ENCODE measurements at places on chromosomes 3 and 15. TPM values are rescaled to one million over a fixed set of nuclear protein-coding genes. Genes with fewer than 3 reads are reported as not detected.

DNA sequence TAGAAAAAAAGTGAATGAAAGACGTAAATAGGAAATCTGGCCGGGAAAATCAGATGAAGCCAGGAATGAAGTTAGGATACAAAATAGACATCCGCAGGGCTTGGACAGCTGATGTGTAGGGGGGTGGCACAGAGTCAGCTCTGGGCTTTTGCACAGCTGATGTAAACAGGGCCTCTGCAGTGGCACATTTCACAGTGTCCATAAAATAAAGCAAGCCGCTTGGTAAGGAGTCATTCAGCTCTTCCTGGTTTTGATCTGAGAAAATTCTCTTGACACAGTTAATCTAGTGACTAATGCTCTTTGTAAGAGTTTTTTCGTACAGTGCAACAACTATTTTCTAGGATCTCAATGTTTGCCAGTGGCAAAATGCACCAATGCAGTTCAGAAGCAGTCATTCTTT, 153.3 kb downstream of the USP13 start:
- no peaks in the 10 kb centered on the region for H3K36me3 ChIP-seq
- H3K4me3 ChIP-seq: no peak overlapping the region
- no peak for DNase-seq
- H3K27ac ChIP-seq: no peak overlapping the region
- no peaks in the 10 kb centered on the region for H3K27me3 ChIP-seq

- peak overlapping the region; percentile 96 for H3K27ac ChIP-seq
- peak; percentile 45 for DNase-seq
- H3K27me3 ChIP-seq: no peaks in the 10 kb centered on the region
- H3K4me1 ChIP-seq: peaks cover 26% of the 10 kb centered on the region
- H3K4me3 ChIP-seq: peak overlapping the region; percentile 100
- peaks cover 6% of the 10 kb centered on the region for H3K36me3 ChIP-seq
These were observed 1.4 kb downstream of the ANKRD28 start for GRCh38 chr3:15796331-15796730.

GRCh38 chr15:53625260-53625659, 134.2 kb downstream of the WDR72 start:
- H3K4me3 ChIP-seq: no peak overlapping the region
- no peak for DNase-seq

- no peaks in the 10 kb centered on the region for H3K4me1 ChIP-seq
- H3K4me3 ChIP-seq: no peak overlapping the region
- H3K27ac ChIP-seq: no peak overlapping the region
- no peaks in the 10 kb centered on the region for H3K36me3 ChIP-seq
- no peaks in the 10 kb centered on the region for H3K27me3 ChIP-seq
These were observed 170.6 kb downstream of the MINAR1 start for GRCh38 chr15:79602731-79603130.

GRCh38 chr3:104150724-104151123, 1216.0 kb upstream of the ALCAM start:
- no peaks in the 10 kb centered on the region for H3K4me1 ChIP-seq
- no peaks in the 10 kb centered on the region for H3K36me3 ChIP-seq
- H3K27ac ChIP-seq: no peak overlapping the region
- H3K27me3 ChIP-seq: no peaks in the 10 kb centered on the region
- DNase-seq: no peak

GRCh38 chr3:100503448-100503847, 11.0 kb downstream of the TMEM45A start:
- DNase-seq: no peak
- H3K4me3 ChIP-seq: no peak overlapping the region
- no peak overlapping the region for H3K27ac ChIP-seq
- H3K4me1 ChIP-seq: no peaks in the 10 kb centered on the region
- no peaks in the 10 kb centered on the region for H3K27me3 ChIP-seq

DNA sequence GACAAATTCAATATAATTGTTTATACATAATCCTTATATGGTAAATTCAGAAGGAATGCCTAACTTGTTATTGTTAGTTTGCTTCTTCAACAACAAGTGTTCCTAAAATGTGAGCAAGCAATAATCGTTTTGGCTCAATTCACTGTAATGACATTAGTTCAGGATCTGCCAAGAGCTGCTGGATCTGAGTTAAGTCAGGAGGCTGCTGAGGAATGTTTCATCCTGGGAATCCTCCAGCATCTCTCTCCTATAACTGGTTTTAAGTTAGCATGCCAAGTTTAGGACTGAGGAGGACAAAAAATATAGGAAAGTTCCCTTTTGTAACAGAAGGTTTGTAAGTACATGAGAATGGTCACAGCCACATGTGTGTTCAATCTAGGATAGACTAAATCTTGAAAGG, 4.9 kb upstream of the GTF2A2 start:
- no peak overlapping the region for H3K4me3 ChIP-seq
- no peaks in the 10 kb centered on the region for H3K27me3 ChIP-seq
- H3K36me3 ChIP-seq: peaks cover 26% of the 10 kb centered on the region
- no peak for DNase-seq
- no peak overlapping the region for H3K27ac ChIP-seq
- H3K4me1 ChIP-seq: no peaks in the 10 kb centered on the region

DNA sequence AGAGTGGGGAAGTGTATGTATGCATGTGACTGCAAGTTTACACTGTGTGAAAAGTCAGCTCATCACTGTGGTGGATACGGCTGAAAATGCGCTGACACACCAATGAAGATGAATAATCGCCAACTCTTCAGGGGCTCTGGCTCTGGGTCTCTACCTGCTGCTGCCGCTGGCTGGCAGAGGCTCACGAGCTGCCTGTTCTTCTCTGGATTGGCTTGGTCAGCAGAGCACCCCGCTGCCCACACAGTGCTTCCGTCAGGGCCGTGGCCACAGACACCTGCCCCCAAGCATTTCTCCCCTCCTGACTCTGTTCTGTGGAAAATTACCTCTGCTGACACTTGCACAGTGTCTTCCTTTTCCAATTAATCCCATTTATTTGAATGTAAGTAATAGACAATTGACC, 215.5 kb downstream of the GAP43 start:
- no peaks in the 10 kb centered on the region for H3K36me3 ChIP-seq
- H3K27ac ChIP-seq: no peak overlapping the region
- no peak for DNase-seq
- no peaks in the 10 kb centered on the region for H3K4me1 ChIP-seq
- no peak overlapping the region for H3K4me3 ChIP-seq

GRCh38 chr3:35971686-35972085, 332.4 kb downstream of the ARPP21 start:
- no peak for DNase-seq
- no peak overlapping the region for H3K27ac ChIP-seq
- H3K36me3 ChIP-seq: no peaks in the 10 kb centered on the region
- no peak overlapping the region for H3K4me3 ChIP-seq

DNA sequence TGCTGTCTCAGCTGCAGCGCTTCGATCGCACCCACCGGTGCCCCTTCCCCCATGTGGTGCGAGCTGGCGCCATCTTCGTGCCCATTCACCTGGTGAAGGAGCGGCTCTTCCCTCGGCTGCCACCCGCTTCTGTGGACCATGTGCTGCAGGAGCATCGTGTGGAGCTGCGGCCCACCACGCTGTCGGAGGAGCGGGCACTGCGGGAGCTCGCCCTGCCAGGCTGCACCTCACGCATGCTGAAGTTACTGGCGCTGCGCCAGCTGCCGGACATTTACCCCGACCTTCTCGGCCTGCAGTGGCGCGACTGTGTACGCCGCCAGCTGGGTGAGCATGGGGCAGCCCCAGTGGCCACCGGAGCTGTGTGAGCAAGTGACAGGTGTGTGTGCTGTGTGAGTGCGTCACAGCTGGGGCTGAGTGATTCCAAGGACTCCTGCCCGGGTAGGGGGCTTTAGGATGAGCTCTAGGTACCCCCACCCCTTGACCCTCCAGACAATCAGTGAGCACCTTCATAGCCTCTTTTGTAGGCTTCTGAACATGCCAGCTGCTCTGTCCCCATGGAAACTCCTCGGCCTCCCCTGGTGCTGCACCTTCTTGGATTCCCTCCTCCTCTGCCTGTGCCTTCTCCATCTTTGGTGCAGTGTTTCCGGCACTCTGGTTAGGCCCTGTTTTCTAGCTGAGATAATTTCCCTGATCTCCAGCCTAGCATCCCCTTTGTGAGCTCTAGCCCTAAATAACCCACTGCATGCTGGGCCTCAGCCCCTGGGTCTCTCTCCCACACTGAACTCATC, 7.0 kb downstream of the C15orf39 start:
- no peak for DNase-seq
- no peaks in the 10 kb centered on the region for H3K27me3 ChIP-seq
- no peak overlapping the region for H3K4me3 ChIP-seq
- peaks cover 23% of the 10 kb centered on the region for H3K36me3 ChIP-seq
- H3K4me1 ChIP-seq: peaks cover 11% of the 10 kb centered on the region

DNA sequence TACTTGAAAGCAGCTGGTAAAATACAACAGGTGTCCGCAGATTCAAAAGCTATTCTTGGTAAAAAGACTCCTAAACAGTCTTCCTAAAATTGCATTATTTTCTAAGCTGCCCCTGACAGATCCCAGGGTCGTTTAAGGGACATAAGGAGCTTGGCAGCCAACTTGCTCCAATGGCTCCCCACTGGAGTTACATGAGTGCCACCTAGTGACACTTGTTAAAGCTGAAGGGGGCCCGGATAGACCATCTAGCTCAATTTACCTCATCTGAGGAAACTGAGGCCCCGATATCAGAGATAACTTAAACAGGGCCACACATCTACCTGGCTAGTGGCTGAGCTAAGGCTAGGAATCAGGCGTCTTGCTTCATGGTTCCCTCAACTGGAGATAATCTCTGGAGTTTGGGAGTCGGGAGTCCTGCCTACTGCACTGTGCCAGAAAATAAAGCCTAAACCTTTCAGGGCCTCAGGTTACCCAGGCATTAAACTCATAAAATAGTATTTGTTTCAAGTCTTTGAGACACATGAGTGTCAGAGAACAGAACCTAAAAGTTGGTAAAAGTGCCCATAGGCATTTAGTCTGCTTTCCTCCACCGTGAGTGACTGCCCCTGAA, 6.5 kb upstream of the TBC1D23 start:
- H3K4me1 ChIP-seq: no peaks in the 10 kb centered on the region
- no peaks in the 10 kb centered on the region for H3K36me3 ChIP-seq
- DNase-seq: peak; percentile 75
- H3K27me3 ChIP-seq: no peaks in the 10 kb centered on the region
- H3K4me3 ChIP-seq: no peak overlapping the region
- H3K27ac ChIP-seq: no peak overlapping the region

DNA sequence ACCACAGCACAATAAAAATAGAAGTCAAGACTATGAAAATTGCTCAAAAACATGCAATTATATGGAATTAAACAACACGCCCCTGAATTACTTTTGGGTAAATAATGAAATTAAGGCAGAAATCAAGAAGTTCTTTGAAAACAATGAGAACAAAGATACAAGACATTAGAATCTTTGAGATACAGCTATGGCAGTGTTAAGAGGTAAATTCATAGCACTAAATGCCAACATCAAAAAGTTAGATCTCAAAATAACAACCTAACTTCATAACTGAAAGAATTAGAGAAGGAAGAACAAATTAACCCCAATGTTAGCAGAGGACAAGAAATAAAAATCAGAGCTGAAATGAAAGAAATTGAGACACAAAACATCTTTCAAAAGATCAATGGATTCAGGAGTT, 86.6 kb upstream of the UBP1 start:
- no peak overlapping the region for H3K27ac ChIP-seq
- H3K27me3 ChIP-seq: no peaks in the 10 kb centered on the region
- no peaks in the 10 kb centered on the region for H3K36me3 ChIP-seq
- no peaks in the 10 kb centered on the region for H3K4me1 ChIP-seq
- no peak overlapping the region for H3K4me3 ChIP-seq

DNA sequence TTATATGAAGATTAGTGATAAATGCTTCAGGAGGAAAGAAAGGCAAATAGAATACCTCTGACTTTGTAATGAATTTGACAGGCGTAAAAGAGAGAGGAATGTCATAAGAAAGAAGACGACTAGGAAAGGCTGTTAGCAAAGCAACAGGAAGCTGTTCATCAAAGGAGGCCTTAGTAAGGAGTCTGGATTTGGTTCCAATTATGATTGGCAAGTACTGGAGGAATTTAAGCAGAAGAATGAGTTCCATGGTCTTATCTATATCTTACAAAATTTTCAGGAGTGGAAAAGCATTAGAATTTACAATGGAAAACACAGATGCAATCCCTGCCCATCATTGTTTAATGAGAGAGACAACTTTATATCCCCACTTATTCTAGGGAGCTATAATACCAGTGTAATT, 13.8 kb downstream of the PLSCR1 start:
- no peak overlapping the region for H3K4me3 ChIP-seq
- DNase-seq: no peak
- no peak overlapping the region for H3K27ac ChIP-seq
- no peaks in the 10 kb centered on the region for H3K27me3 ChIP-seq

- H3K4me3 ChIP-seq: no peak overlapping the region
- no peaks in the 10 kb centered on the region for H3K4me1 ChIP-seq
- no peak overlapping the region for H3K27ac ChIP-seq
- H3K27me3 ChIP-seq: peaks cover 3% of the 10 kb centered on the region
These were observed 4.1 kb upstream of the GCSAM start for GRCh38 chr3:112136959-112137693.

DNA sequence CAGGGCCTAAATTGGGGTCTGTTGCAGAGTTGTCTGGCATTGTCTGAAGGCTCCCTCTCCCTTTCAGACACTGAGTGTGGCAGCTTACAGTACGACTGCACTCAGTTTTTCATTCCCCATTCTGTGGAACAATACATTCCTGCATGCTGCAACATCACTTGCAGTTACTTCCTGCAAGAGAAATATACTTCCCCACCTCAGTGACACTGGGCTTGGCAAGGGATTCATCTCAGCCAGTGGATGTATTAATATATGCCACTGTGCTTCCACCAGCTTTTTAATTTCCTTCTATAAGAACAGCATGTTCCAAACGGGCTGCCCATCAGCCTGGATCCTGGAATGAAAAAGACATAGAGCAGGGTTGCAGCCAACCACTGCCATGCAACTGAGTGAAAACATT, 23.1 kb downstream of the B3GALNT1 start:
- H3K4me1 ChIP-seq: peaks cover 23% of the 10 kb centered on the region
- no peaks in the 10 kb centered on the region for H3K27me3 ChIP-seq
- no peak overlapping the region for H3K27ac ChIP-seq
- H3K4me3 ChIP-seq: no peak overlapping the region

CAND2 gene
- 7.1 TPM for polyA plus RNA-seq

THSD4 gene
- 10.0 TPM for polyA plus RNA-seq

POTEB3 gene
- polyA plus RNA-seq: not detected

CCR2 gene
- polyA plus RNA-seq: not detected

ADGRG7 gene
- not detected for polyA plus RNA-seq

CPLX3 gene
- not detected for polyA plus RNA-seq

IGF2BP2 gene
- polyA plus RNA-seq: 5.6 TPM

CCR8 gene
- polyA plus RNA-seq: not detected

CCDC191 gene
- 1.4 TPM for polyA plus RNA-seq

ARIH2 gene
- polyA plus RNA-seq: 58.2 TPM
